ENCODE measurements at places on chromosomes 4 and X.

- DNase-seq: no peak
These were observed 71.1 kb downstream of the BMPR1B start for GRCh38 chr4:94828882-94829281.

DNA sequence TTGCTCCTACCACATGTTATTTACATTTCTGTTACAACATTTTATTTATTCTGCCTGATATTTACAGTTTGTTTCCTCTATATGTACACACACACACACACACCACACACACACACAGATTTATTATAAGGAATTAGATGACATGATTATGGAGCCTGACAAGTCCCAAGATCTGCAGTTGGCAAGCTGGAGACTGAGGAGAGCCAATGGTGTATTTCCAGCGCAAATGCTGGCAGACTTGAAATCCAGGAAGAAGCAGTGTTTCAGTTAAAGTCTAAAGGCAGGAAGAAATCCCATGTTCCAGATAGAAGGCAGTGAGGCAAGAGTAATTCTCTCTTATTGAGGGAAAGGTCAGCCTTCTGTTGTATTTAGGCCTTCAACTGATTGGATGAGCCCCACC, 1.8 kb upstream of the KLHL4 start:
- no peak for DNase-seq

GRCh38 chr4:172725581-172725980, 443.0 kb upstream of the GALNT7 start:
- no peak for DNase-seq

- DNase-seq: no peak
These were observed 93.9 kb downstream of the MID1 start for GRCh38 chrX:10526451-10526850.

DNA sequence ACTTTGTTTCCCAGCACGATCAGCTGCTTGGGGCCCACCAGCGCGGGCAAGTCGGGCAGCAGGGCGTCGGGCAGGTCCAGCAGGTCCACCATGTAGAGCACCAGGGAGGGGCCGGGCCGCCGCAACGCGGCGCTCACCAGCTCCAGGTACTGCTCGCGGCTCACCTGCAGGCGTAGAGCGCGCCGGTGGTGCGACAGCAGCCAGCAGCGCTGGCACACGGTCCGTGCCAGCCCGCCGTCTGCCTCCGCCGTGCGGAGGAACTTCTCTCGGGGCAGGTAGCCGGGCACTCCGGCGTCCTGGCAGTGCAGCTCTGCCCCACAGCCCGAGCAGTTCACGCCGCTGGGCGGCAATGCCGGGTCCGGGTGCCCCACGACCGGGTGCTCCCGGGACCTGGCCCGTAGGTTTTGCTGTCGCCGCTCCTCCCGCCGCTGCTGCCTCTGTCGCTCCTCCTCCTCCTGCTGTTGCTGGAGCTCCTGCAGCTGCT, 527 bp downstream of the NOA1 start:
- DNase-seq: no peak

- no peak for DNase-seq
These were observed 127.8 kb upstream of the TBL1X start for GRCh38 chrX:9337046-9337445.

GRCh38 chr4:40719008-40719623, 30.6 kb upstream of the NSUN7 start:
- DNase-seq: peak; percentile 21

DNA sequence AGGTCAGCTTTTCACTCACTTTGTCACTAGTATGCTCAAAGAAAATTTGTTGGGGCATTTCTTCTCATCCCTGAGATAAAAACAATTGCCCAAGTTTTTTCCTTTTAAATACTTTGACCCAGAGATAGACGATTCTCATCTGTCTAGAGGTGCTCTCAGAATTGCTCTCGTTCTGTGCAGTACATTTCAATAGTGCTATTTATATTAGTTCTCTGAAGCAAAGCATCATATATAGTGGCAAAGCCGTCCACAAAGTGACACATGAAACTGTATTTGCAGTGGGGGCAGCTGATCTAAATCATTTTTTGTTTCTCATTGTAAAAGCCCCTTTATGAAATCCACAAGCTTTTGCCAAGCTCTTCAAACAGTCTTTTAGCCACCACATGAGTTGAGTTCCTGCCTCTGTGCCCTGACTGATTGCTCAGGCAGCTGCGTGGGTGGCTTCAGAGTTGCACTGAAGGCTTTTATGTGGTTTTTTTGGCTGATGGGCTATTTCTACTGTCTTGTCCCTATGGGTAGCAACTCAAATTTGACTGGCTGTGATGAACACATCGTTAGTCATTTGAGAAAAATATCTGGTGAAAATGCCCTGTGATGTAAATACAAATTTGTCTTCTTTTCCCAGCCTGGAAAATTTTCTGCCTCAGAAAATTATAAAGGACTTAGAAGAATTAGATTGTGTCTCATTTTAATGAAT, 119.1 kb upstream of the OTUD4 start:
- DNase-seq: no peak

GRCh38 chrX:68570598-68570997, 71.7 kb downstream of the YIPF6 start:
- no peak for DNase-seq

DNA sequence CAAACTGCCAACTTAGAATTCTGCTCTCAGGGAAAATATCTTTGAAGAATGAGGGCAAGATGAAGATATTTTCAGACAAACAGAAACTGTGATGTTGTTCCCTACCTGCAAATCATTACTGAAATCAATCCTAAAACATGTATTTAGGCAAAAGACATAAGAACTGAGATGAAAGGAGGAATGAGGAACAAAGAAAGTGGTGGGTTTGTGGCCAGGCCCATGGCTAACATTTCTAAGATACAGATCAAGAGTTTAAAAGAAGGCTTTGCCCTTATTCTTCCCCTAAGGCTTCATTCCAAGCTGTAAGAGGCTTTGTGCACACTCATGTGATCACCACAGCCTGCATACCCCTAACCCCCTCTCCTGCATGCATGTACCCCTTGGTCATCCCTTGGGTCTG, 46.5 kb downstream of the ADGRG2 start:
- no peak for DNase-seq

GRCh38 chr4:119210775-119211174, 1.7 kb upstream of the USP53 start:
- DNase-seq: no peak

GRCh38 chrX:149495573-149496071, 9.5 kb downstream of the IDS start:
- peak; percentile 65 for DNase-seq

GRCh38 chr4:140893939-140894338, 137.8 kb upstream of the TBC1D9 start:
- no peak for DNase-seq

- DNase-seq: no peak
These were observed 31.1 kb downstream of the TACC3 start for GRCh38 chr4:1752284-1753041.

DNA sequence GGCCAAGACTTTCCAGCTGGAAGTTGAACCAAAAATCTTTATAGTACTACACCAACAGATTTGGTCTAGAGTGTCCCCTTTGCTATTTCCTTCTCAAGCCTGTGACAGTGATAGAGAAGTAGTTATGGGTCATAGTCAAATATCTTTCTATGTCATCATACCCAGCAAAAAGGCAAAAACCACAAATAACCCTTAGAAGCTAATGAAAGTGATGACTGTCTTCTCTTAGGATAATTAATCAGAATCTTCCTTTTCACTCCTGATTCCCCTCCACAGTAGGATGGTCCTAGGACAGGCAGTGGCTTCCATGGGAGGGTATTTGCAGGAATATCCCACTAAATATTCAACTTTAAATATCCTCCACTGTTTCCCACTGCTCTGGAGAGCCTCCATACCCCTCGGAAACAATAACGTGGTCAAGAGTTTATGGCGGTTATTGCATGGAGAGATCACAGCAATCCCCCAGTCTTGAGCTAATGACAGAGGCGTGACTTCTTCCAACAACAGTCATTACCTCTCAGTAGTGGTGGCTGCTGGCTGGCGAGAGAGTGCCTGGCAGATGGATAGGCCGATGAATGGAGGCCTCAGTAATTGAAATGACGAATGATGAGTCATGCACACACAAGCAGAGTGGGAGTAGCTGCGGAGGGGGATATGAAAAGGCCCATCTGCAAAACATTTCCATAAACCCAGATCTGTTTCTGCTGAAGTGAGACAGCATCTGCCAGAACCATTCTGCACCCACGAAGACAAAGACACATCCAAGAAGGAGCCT, 154.9 kb downstream of the STK32B start:
- peak; percentile 15 for DNase-seq

DNA sequence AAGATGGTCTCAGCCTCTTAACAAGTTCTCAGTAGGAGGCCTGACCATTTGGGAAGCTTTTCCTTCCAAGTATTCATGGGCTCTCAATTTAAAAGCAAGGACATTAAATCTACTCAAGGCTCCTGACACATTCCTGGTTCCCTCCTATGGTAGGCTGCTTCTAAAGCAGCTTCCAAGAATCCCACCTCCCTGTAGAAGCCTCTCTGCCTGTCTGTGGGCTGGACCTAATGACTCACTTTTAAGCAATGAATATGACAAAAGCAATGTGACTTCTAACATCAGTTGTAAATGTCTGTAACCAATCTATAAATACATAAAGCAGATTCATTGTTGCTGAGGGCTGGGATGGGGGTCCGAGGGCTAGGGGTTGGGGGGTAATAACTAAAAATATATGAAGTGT, 99.5 kb upstream of the FAM9B start:
- no peak for DNase-seq

DNA sequence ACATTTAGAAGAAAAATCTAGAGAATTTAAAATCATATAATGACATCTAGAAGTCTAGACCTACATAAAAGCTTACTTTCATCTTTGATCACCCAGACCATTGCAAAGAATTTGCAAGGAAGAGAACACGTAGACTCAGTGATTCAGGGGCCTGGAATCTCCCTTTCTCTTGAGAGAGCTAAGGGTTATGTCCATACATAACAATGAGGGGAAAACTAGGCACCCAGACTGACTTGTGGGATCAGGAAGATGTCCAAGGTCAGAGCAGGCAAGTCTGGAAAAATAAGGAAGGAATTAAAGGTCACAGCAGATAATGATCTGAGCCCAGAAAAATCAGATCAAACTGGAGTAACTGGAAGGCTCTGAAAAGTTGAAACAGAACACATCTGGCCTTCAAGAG, 198.4 kb upstream of the SFRP2 start:
- DNase-seq: no peak

DNA sequence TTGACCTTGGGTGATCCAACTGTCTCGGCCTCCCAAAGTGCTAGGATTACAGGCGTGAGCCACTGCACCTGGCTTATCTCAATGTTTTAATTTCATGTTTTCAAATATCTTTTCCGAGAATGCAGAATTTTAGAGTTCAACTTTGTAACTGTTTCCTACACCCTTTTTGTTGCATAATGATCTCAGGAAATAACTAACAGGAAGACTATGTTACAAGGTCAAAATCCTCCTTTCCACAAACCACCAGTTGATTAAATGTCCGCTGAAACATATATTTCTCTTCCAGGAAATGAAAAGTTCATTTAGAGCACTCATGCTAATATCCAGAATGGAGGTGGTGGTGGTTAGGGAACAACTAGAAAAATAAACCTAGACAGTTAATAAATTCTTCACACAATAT, 377.8 kb downstream of the PPP4R3C start:
- DNase-seq: no peak

- no peak for DNase-seq
These were observed 49.5 kb downstream of the CD99L2 start for GRCh38 chrX:150848914-150849365.

- DNase-seq: no peak
These were observed 70.2 kb downstream of the CD38 start for GRCh38 chr4:15848191-15848842.

GRCh38 chr4:5971078-5971450, 47.2 kb downstream of the C4orf50 start:
- no peak for DNase-seq

GRCh38 chr4:88418411-88418810, 38.5 kb upstream of the HERC5 start:
- DNase-seq: no peak

DNA sequence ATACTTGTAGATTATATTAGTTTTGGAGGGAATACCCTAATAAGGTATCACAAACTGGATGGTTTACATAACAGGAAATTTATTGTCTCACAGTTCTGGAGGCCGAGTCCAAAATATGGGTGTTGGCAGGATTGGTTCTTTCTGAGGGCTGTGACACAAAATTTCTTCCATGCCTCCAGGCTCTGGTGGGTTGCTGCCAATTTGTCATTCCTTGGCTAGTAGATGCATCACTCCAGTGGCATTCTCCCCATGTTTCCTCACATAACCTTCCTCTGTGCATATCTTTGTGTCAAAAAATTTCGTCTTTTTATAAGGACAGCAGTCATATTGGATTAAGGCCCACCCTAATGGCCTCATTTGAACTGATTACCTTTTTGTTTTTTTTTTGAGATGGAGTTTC, 49.3 kb downstream of the APELA start:
- DNase-seq: no peak

DNA sequence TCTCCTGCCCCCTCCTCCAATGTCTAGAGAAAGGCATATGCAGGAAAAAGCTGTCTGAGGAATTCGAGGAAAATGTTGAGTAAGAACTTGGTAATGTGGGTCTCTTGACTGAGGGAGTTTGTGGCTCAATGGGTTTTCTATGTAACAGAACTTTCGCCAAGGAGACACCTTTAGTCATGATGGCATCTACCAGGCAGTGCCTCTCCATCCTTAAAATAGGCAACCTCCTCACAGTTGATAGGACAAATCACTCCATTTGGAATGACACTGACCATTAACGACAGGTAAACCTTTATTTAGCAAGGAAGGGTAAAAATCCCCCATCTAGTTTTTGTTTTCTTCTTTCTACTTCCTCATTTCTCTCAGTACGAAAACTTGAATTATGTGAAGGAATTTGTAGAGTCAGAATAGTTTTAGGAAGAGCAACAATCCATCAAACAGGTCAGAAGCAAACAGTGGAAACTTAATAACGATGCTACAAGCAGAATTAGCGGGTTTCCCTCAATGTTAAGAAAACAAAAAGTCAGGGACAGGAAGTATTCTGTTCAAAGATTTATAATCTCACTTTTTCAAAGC, 2.7 kb downstream of the GSX2 start:
- no peak for DNase-seq

DNA sequence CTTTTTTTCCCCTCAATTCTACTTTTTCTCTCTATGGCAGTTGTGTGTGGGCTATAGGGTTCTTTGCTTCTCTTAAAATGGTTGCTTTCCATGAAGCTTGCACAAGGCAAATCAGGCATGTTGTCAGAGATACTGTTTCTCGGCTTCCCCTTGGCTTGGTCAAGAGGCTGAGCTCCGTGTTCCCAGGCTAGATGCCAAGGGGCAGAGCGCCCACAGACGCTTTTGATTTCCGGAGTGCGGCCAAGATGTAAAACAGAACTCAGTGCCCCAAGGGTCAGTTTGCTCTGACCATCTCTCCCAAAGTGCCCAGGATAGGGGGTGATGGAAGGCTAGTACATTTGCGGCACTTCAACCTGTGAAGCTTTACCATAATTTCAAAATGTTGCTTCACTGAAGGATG, 64.2 kb upstream of the DIPK2B start:
- DNase-seq: no peak

DNA sequence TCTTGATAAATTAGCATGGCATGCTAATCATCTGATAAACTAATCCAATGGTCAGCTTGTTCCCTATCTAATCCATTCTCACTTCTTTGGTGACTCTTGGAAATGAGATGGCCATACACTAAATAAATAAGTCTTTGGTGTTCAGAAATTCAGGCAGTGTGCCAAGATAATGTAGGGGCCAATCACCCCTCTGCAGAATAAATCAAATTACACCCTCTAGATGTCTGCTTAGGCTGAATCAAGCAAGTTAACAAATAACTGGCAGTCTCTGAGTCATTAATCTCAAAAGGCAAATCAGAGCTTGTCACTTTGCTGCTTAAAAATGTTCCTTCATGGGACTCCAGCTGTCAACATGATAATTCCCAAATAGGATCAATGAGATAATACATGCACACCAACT, 97.4 kb downstream of the NLGN4X start:
- no peak for DNase-seq

GRCh38 chr4:84501721-84502267, 2.7 kb upstream of the NKX6-1 start:
- no peak for DNase-seq

Measured in kidney capillary endothelial cell (primary cell).